NCI-H526 treated with DMSO at 0.1 percent for 48 hours (cell line): ENCODE measurements at places on chromosomes 7 and 10.

DNA sequence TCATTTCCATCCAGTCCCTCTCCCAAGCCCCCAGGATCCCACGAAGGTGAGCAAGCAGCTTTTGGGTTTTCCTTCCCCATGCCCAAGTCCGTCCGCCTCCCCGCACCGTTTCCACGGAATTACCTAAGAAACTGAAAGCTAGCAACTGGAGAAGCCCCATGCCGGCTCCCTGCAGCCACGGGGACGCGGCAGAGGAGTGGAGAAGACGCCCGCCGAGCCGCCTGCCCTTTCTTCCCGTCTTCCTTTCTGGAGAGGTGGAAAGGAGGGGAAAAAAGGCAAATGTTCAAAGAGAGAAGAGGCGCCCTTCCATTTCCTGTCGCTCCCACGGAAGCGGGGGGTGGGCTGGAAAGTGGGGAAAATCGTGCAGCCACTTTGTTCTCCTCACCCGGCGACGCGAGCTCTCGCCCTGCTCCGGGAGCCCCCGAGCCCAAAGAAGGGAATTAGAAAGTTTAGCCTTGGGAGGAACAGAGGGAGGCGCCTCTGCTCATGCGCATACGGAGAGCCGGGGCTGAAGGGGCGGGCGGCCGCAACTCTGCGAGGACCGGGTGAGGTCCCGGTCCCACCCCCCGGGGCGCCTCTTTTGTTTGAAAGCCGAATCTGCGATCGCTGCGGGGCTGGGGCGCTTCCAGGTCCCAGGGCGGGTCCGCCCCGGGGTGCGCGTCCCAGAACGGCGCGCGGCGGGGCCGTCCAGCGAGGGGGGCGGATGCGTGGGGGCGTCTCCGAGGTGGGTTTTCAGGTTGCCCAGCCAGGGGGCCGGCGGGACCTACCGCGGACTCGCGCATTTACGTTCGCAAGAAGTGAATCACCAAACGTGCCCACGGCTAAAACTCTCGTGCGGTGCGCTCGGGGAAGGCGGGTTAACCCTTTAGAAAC, at the start of gene LAMB1:
TSS of gene LAMB1 (minus strand) at position 436 of the 873 bp plus-strand sequence. CDS start at position 160, 276 bp downstream.
- DNase-seq, result peak; percentile 53

- DNase-seq, result no peak
Observed at GRCh38 chr10:69413221-69413865, 3.4 kb downstream of the TACR2 start.

- DNase-seq, result no peak
Observed at GRCh38 chr10:53606981-53607380, 834.4 kb upstream of the MBL2 start.

DNA sequence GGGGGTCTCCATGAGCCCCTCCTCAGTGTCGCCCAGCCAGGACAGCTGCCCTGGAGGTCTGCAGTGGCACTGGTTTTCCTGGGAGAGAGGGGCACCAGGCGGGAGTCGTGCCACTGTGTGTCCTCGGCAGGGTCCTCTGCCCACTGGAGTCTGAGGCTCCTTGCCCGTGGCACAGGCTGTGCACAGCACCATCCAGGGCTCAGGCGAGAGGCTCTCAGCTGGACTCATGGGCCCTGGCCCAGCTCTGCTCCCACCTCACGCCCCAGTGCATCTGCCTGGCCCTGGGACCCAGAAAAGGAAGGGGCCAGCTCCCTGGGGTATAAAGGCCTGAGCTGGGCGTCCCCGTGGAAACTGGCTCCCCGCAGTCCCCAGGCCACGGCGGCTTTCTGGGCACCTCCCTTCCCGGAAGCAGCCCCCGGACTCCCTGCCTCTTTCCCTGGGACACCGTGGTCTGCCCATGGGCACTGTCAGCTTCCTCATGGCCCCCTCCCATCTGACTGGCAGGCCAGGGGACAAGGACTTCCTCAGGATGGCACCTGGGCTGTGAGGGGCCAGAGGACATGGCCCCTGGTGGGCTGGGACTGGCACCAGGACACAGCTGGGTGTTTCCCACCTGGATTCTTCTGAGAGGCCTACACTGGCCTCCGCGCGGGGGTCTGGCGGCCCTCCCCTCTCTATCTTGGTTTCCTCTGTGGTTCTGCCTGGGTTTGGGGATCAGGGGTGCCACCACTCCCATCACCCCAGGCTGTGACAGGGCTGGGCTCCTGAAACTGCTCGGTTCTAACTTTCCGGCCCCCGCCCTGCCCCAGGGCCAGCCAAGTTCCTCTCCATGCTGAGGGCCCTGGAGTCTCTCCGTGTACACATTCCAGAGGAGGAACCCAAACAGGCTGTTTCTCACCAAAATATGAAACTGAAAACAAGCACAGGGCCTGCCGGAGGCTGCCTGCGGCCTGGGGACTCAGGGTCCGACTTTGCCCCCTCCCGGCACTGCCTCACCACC, 5.5 kb downstream of the FOXL3 start:
- DNase-seq, result no peak

DNA sequence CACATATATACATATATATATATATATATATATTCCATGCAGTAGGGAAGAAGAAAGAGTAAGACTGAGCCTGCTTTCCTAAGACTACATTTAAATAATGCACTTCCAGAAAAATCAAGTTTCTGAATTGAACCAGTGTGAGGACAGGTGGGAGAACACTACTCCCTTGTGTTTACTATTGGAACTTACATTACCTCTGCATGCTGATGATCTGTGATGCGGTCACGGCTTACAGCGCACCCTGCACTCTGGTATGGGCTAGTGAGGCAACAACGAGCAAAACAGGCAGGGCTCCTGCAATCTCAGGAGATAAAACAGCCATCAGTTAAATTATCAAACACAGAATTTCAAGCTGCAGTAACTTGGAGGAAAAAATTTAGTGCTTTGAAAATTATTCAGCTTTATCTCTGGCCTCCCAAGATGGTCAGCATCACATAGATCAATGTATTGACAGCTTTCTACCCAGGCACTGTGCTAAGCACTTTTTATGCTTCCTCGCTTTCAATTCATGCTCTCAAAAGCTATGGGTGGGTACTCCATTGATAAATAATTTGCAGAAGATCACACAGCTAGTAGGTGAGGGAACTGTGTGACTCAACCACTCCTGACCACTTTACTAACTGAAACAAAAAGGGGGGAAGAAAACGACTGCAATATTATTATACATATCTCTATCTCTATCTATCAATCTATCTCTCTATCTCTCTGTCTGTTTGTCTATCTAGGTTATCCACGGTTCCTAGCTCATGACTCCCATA, 20.5 kb upstream of the SLC16A12 start:
- DNase-seq, result no peak

- peak; percentile 43 for DNase-seq
Observed at GRCh38 chr10:132066186-132066585, 440 bp downstream of the JAKMIP3 start.

DNA sequence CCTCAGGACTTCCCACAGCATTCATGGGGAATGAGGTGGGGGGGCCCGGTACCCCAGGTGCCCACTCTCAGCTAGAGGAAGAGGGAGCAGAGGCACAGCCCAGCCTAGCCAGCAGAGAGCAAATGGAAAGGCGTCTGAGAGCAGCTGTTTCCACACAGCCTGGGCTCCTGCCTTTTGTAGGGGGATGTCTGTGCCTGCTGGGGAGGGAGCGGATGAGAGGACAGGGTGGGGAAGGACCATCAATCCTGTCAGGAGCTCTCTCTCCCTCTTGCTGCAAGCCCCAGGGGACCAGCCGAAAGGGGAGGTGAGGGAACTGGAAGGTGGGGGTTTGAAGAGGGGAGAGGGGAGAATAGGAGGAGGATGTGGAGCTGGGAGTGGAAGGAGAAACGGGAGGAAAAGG, at the start of gene PKD2L1:
TSS of gene PKD2L1 (minus strand) at position 150 of the 400 bp plus-strand sequence. CDS start at position 25, 125 bp downstream.
- no peak for DNase-seq

GRCh38 chr7:50632561-50633413, 67.6 kb upstream of the DDC start:
- no peak for DNase-seq

GRCh38 chr10:75021379-75022249, 89.8 kb upstream of the SAMD8 start:
- DNase-seq, result peak; percentile 61

DNA sequence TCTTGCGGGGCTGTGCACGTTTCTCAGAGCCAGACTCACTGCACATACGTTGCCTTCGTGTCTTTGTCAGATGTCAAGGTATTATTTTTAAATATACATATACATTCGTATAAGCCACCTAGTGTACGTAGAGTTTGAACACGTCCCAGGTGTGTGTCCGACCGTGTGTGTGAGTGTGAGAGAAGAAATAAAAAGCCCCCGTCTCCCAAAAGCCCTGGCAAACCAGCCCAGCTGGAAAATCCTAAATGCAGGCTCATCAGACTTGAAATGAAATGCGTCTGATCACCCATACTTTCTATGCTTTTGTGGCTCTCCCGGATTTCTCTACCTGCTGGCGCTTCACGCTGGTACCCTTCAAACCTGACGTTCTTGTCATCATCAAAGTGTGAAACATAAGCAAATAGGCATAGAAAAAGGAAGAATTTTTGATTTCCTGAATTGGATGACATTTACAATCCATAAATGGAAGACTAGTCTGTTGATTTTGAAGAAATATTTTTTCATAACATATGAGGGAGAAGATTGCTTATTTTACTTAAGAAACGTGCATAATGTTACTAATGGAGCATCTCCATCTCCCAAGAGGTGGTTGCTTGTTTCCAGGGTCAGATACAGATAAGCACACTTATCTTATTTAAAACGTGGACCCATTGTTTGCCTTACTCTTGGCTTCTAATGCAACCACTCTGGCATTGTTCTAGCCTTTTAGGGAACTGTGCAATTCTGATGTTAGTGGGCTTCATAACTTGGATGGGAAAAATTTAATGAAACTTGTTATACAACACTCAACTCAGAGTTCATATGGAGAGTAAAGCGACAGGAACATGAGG, 971 bp downstream of the PRKG1 start:
- no peak for DNase-seq

DNA sequence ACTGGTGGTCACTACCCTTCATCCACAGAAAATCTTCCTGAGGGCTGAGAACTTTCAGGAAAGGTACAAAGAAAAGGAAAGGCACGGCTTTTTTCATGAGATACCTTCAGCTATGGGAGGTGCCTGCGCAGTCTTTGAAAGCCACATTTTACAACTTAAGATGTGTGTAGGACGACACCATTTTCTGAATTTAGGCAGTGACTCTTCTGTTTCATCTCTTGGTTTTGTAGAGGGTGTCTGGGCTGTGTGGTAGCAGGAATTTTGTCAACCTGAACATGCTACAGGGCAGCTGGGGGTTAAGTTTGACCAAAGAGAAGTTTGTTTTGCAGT, 138.1 kb downstream of the NRP1 start:
- DNase-seq, result no peak

GRCh38 chr10:23200997-23201652, 9.0 kb downstream of the PTF1A start:
- DNase-seq, result no peak

GRCh38 chr10:63264617-63265221, 131.6 kb downstream of the NRBF2 start:
- DNase-seq, result no peak
